ENCODE measurements at places on chromosomes 16 and 17.
A peak's percentile ranks its signal among the peaks of the same experiment; 100 is the strongest.

GRCh38 chr17:2911035-2911754, 115.0 kb downstream of the RAP1GAP2 start:
- DNase-seq: no peak

DNA sequence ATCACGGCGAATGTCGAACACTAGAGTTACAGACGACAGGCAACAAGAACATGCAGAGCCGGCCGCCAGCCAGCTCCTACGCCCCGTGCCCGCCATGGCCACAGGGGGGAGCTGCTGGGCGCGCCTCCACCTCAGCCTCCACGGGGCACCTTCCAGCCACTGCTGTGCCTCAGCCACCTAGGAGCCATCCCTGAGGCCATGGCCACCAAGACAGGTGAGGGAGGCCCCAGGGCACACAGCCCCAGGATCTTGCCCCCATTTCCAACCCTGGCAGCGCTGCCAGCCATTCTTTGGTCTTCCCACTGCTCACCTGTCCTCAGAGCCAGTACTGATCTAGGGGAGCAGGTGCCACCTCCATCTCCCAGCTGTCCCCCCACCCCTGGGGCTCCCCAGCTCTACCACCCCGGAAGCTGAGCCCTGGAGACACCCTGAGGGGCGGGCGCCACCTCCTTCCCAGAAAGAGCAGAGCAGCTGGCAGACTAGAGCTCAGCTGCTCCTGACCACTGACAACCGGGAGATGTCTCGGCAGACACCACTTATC, 11.8 kb downstream of the GNPTG start:
- peak; percentile 67 for DNase-seq

GRCh38 chr17:34156401-34156740, 98.7 kb upstream of the CCL2 start:
- no peak for DNase-seq

GRCh38 chr17:32519228-32520103, 32.7 kb downstream of the CDK5R1 start:
- no peak for DNase-seq

DNA sequence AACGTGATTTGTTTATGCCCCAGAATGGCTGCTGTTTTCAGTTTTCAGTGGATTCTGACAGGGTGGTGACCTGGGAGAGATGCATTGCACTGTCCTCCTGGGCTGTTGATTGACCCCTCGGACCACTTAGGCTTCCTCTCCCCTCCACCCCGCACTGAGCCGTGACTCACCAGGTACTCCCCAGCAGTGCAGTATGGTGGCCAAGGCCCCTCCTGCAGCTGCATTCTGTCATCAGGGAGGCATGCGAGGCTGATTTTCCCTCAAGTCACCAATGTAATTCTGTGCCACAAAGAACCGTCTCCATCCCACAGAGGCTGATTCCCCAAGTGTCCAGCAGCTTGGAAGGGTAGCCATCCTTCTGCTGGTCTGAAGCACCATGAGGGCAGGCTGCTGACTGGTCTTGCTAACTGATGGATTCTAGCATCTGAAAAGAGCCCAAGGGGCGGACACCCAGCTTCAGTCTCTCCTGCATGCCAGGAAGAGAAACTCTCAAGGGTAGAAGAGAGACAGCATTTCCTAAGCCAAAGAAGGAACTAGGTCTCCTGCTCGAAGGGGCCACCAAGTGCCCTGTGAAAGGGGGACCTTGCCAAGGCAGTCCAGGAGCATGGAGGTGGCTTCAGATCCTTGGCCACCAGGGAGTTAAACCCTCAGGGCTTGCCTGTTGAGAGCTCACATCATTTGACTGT, 148.1 kb downstream of the SOCS1 start:
- DNase-seq: no peak

- no peak for DNase-seq
Observed at GRCh38 chr16:86681031-86681756, 102.8 kb downstream of the FOXL1 start.

GRCh38 chr16:23595951-23596720, at the start of gene NDUFAB1:
Gene NDUFAB1, minus strand, starts transcription at chr16:23596316. Its CDS starts 26 bp downstream, at chr16:23596290.
- DNase-seq: peak; percentile 98

DNA sequence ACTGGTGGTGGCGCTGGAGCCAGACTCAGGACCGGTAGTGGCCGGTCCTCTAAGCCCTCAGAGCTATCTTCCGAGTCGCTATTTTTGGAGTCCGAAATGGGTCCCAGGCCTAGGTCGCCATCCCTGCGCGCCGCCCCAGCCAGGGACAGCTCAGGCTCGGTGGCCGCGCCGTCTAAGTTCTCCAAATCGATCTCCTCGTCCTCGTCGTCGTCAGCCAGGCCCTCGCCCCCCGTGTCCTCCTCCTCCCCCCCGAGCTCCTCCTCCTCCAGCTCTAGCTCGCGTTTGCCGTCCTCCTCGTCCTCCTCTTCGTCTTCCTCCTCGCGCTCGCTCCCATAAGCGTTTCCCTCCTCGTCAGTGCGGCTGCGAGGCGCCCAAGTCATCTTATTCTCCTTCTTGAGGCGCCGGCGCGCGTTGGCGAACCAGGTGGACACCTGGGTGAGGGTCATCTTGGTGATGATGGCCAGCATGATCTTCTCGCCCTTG, 1.6 kb downstream of the IRX3 start:
- no peak for DNase-seq

- DNase-seq: no peak
Observed at GRCh38 chr17:67785504-67785903, 39.8 kb upstream of the BPTF start.

DNA sequence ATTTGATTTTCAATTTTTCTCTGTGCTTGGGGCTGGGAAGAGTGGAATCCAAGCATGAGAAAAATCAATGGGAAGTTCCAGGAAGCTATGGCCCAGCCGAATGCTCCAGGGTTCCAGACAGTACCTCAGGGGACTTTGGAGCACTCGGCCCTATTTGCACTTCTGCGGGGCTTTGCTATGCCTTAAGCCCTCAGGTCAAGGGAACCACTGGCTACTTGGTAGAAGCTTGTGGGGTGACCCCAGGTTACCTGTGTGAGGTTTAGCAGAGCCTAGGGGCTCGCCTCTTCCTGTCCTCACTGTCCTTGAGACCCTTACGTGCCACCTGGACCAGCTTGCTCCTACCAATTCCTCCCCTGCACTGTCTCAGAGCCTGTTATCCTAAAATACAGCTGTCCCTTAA, 121.3 kb downstream of the MGAT5B start:
- DNase-seq: no peak

GRCh38 chr17:15026088-15026487, 239.0 kb downstream of the PMP22 start:
- no peak for DNase-seq

- DNase-seq: no peak
Observed at GRCh38 chr17:60091908-60092331, 13.2 kb upstream of the HEATR6 start.

DNA sequence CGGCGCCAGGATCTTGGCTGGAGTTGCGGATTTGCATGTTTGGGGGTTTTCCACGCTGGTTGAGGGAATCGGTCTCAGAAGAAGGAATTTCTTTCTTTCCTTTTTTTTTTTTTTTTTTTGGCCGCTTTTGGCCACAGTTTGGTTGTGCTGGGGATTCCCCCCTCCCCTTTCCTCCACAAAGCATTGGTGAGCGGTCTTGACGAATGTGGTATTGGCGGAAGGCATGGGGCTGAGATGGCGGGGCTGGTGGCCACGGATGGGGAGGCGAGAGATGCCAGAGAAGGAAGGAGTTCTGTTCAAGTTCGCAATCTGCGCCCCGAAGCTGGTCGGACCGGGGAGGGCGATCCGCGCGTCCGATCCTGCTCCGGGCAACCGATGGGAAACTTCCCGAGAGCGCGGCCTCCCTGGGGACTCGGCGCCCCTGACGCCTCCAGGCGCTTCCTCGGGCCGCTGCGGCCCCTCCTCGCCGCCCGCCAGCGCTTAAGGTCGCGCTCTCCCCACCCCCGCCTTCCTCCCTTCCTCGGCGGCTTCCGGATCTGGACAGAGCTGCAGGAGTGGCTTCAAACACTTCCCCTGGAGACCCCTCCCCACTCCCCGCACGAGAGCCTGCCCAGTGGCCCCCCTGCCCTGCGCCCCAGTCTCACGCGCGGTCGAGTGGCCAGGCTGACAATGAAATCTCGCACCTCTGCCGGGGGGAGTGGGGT, 43.2 kb downstream of the RAI1 start:
- DNase-seq: no peak

- DNase-seq: no peak
Observed at GRCh38 chr16:66150698-66151482, 215.6 kb upstream of the CDH5 start.

- DNase-seq: no peak
Observed at GRCh38 chr17:36736201-36737156, 135.1 kb downstream of the MRM1 start.

GRCh38 chr16:62954144-62955032, 918.1 kb upstream of the CDH8 start:
- no peak for DNase-seq

GRCh38 chr16:14334366-14335080, 263.4 kb downstream of the MRTFB start:
- DNase-seq: no peak

DNA sequence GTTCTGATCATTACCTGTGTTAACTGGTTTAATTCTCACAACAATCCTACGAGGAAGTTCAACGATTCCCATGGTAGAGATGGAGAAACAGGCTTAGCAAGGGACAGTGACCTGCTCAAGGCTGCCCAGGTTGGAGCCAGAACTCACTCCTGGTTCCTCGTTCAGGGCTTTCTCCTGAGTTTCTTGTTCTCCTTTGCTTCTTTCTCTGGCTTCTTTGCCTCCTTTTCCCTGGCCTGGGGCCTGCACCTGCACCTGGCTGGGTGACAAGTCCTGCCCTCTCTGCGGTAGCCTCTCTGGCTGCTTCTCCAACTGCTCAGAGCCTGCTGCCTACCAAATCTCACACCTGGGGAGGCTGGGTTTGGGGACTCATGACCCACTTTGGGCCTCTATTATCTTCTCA, 2.8 kb downstream of the CCL22 start:
- no peak for DNase-seq

DNA sequence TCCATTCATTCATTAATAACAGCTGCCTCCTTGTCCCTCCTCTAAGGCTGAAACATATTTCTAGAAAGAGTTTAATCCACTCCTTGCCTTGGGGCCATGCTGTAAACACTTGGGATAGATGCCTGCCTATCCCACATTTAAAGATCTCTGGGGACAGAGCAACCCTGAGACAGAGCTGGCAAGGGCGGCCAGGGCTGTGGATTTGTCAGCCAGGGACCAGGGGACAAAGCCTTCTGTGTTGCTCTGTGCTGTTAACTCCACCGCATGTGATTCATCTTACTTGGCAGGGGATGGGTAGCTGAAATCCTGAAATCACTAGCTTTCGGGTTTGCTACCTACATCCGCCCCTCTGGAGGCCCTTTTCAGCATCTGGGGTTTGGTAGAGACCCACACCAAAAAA, 392.9 kb downstream of the SLC39A11 start:
- DNase-seq: no peak

GRCh38 chr17:77297693-77298666, 157.2 kb downstream of the SEC14L1 start:
- DNase-seq: no peak

DNA sequence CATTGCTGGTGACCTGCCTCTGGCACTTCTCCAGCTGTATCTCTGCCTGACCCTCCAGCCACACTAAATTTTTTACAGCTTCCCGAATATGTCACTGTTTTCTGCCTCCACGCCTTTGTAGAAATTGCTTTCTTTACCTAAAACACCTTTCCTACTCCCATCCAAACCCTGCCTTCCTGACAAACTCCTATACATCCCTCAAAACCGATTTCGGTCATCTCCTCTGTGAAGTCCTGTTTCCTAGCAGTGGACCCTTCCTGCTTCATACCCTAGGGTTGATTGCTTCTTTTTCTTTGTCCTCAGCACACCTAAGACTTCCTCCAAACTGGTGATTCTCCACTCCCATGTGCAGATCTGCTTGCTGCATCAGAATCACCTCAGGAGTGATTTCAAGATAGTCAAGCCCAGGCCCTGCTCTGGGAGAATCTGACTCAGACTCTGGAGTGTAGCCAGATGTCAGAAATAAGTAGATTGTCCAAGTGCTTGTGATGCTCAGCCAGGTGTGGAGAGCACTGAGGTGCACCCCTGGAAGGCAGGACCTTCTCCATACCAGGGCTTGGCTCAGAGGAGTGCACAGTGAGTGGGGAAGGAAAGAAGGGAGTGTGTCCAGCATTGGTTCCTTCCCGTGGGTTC, 184.2 kb downstream of the COPRS start:
- no peak for DNase-seq

- no peak for DNase-seq
Observed at GRCh38 chr17:65277576-65277975, 140.4 kb downstream of the RGS9 start.

- DNase-seq: no peak
Observed at GRCh38 chr17:76082326-76083251, 3.6 kb downstream of the ZACN start.

GRCh38 chr17:62109924-62110323, 44.8 kb upstream of the MED13 start:
- DNase-seq: no peak

DNA sequence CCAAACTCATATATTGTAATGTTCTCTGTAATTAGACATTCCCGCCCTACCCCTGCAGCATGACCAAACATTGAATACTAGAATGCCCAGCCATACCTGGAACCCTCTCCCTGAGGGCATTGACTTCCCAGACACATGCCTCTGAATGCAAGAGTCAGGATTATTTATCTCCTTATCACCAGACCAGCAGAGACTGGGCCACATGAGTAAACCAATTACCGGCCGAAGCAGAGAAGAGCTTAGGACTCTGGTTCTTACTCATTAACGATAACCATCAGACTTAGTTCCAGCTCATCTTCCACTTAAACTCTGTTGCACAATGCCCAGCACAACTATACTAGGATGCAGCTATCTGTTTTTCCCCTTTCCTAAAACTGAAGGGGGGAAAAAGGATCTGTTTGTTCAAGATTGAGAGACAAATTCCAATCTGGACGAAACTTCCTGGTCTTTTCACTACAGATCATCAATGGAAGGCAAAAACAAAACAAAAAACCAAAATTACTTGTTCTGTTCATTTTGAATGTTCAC, 88.2 kb upstream of the CORO6 start:
- no peak for DNase-seq

- no peak for DNase-seq
Observed at GRCh38 chr16:20074099-20074991, 655 bp upstream of the GPR139 start.

- no peak for DNase-seq
Observed at GRCh38 chr17:81340607-81341515, 45.8 kb upstream of the SLC38A10 start.

- DNase-seq: no peak
Observed at GRCh38 chr17:42141382-42141781, 13.4 kb downstream of the RAB5C start.

- DNase-seq: no peak
Observed at GRCh38 chr17:76363107-76363842, 9.6 kb upstream of the PRPSAP1 start.

Data from stimulated activated effector memory CD8-positive, alpha-beta T cell treated with anti-CD3 and anti-CD28 coated beads, Interleukin-12 subunit alpha, Interleukin-12 subunit beta, amount 100 ng/mL, for 72 hours (primary cell).